ENCODE measurements at places on chromosomes 7 and 10. TPM values are rescaled to one million over a fixed set of nuclear protein-coding genes. Genes with fewer than 3 reads are reported as not detected.

DNA sequence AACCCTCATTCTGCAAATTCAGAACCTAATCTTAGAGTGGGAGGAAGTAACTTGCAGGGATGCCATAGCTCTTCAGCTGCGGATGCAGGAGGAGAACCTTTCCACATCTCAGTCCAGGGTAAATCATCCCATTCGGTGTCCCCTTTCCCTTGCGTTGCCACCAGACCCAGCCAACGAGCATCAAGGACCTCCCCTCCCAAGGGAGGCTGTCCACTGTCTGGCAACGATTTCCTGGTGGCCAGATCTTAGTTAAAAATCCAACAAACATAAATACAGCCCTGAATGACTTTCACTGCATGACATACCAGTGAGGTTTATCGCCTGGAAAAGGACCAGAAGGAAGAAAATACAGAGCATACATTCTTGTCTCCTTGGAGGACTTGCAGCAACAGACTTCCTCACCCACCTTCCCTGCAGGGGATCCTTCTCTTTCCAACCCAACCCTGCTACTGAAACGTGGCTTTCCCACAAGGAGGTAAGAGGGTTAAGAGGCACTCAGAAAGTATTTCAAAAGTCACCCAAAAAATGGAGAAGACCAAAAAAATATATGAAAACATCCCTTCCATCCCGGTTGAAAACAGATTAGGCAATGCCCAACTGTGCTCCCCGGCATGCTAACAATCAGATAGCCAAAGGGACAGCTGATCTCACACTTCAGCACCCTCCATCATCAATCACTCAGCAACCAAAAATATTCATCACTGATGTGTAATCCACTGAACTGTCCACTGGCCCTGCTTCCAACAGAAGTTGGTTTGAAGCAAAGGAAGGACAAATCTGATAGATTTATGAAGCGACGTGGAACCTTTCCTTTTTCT, 206.6 kb downstream of the TNS3 start:
- DNase-seq = no peak

DNA sequence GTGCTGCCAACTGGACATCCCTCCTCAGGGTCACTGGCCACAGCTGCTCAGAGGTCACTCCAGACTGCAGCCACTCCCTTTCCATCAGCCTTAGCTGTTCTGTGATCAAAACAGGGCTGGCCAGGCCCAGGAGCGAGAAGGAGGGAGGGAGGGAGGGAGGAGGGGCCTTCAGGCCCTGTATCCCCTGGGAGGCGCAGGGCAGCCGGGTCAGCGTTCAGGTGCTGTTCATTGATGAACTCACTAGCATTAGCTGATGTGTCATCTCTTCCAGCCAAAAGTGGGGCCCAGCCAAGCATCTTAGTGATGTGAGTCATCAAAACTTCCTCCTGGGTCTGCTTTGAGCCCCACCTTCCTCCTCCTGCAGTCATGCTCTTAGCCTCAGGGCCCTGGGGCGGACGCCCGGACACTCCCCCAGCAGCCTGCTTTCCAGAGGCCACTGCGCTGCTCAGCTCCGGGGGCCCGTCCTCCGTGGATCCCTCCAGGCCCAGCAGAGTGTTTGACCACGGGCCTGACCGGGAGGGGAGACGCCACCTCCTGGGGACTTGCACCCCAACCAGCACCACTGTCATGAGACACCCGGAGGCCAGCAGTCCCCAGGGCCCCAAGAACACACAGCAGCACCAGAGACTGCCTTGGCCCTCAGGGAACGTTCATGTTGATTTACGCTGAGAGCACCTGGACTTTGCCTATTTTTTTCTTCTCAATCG, 149.2 kb downstream of the PRKAG2 start:
- DNase-seq = peak; percentile 88

DNA sequence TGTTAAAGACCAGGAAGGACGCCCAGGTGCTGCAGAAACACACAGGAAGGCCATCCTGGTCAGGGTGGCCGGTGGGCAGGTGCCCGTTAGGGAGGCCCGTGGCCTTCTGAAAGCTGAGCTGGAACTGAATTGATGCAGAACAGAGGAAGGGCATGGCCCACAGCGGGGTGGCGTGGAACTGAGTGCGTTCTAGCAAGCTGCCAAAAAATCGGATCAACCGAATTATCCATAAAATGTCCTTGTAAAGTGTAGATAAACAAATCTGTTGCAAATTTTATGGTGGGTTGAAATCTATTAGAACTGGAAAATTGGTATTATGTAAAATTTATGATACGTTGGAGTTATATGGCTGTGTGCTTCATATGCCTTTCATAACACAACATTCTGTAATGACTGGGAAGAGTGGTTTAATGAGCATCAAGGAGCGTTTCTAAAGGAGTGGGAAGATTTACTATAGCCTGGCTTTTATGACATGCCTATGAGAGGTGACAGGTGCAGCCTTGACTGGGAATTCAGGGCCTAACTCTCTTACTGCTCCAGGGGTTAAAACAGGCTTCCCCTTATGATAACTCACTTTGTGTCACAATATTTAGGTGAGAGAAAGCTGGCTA, 108.1 kb downstream of the GPR26 start:
- no peak for DNase-seq

GRCh38 chr7:156475666-156476065, 164.9 kb upstream of the RNF32 start:
- DNase-seq = no peak

GRCh38 chr10:83760142-83760541, 379.2 kb upstream of the GHITM start:
- no peak for DNase-seq

DNA sequence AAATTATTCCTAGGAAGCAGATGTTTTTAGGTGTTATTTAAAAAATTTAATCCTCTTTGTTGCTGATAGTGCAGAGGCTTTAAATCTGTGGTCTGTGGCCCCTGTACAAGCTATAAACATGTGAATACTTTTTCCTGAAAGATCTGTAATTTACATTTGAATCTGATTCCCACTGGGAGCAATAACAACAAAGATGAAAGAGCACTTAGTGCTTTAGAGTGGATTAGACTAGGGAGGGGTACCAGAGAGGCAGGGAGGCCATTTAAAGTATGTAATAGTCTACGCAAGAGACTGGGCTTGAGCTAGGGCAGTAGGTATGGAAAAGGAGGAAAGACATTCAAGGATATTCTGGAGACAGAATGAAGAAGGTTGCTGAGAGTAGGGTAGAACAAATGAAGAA, 19.1 kb downstream of the BTRC start:
- no peak for DNase-seq

GRCh38 chr7:117446220-117446815, 19.0 kb upstream of the ASZ1 start:
- no peak for DNase-seq

GRCh38 chr7:27161721-27162560, 3.4 kb downstream of the HOXA9 start:
- peak; percentile 54 for DNase-seq

DNA sequence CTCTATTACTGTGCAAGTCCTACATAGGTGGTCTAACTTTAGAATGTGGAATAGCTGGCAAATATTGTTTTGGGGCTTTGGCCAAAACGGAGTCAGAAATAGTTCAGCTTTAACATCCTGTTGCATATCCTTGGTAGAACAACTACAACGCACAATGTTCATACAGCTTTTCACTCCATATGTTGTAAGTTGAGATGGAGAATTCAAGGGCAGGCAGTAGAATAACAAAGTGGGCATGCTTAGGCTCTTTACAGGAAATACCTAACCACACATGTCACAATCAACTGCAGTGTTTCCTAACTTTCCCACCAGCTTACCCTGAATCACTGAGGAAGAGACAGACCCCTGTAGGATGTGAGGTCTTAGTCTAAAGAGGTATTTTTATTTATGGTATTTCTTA, 122.3 kb downstream of the PPP1R3A start:
- DNase-seq = no peak

DNA sequence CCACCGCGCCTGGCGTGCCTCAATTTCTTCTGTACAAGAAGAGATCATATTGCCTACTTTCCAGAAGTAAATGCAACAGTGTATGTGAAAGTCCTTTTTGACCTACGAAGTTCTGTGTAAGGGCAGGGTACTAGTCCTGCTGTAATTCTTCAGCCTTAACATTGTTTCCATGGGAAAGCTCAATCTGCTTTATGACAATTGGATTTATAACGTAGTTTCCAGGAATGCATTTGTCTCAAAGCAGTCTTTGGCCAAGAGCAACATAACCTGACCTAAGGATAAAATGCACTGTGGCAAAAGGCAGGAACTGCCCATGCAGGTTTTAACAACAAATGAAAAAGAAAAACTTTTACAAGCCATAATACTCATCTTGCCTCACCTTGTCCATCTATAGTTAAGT, 108.1 kb upstream of the PODXL start:
- no peak for DNase-seq

- no peak for DNase-seq
Measured at GRCh38 chr10:35693800-35694199, 51.7 kb upstream of the FZD8 start.

DNA sequence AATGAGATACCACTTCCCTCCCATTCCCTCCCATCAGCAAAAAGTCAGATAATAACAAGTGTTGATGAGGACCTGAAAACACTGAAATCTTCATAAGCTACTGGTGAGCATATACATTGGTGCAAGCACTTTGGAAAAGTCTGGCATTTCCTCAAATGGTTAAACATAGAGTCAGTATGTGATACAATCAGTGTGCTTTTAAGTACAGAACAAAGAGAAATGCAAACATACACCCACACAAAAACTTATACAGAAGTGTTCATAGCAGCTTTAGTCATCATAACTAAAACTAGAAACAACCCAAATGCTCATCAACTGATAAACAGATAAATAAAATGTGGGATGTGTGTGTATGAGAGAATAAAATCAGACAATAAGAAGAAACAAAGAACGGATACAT, 261.9 kb downstream of the ELMO1 start:
- DNase-seq = no peak

DNA sequence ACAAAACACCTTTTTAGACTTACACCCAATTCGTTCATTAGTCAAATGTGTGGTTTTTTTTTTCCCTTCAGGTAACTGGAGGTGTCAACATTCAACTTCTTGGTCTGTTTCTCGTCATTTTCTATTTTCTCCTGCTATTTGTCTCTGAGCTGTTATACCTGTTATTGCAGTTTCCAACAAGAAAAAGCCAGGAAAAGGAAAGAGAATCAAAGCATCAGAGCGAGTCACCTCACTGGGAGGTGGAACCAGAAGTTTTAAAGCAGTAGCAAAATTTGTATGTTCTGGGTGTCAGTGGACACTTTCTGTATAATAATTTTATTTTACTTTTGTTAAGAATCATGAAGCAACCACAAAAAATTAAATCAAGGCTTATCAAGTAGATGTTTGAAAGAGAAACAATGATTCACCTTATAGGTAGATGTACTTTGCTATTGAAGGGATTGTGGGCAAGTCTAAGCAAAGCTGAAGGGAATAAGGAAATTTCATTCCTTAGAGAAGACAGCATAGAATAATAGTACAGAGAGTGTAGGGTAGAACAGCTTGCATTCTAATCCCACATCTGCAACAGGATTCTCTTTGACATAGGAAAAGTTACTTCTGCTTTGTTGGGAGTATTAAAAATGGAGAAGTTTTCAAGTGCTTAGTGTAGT, 675.8 kb downstream of the PCDH15 start:
- no peak for DNase-seq

GRCh38 chr7:44977959-44978335, 868 bp downstream of the MYO1G start:
- DNase-seq = peak; percentile 64

DNA sequence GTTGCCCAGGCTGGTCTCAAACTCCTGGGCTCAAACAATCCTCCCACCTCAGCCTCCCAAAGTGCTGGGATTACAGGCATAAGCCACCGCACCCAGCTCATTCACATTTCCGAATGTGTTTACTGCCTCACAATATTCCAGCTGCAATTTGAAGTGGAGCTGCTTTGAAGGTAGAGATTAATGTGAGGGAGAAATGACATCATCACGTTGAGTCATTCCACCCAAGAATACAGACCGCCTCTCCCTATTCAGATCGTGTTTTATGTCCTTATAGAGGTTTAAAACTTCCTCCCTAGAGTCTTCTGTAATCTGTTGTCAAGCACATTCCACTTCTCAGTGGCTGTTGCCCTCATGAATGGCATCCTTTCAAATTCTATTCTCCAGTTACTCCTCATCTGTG, 100.4 kb upstream of the PDGFA start:
- DNase-seq = no peak

GRCh38 chr10:120456143-120456625, 843 bp upstream of the PLPP4 start:
- peak; percentile 67 for DNase-seq

- no peak for DNase-seq
Measured at GRCh38 chr7:8391353-8392062, 41.9 kb upstream of the NXPH1 start.

DNA sequence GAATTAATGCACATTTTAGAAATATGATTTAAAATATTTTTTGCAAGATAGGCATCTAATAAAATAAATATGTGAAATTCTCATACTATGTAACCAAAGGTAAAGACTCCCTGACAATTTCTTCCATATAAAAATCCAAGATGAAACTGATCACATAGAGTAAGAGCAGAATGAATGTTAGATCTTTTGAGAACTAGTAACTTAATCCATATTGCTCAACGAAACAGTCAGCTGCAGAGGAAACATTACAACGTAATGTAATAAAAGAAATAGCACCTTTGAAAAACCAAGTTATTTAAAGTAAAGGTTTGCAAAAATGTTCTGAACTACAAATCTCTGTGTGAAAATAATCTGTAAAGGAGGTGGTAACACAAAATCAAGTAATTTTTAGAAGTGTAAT, 28.8 kb downstream of the HACD1 start:
- no peak for DNase-seq

DNA sequence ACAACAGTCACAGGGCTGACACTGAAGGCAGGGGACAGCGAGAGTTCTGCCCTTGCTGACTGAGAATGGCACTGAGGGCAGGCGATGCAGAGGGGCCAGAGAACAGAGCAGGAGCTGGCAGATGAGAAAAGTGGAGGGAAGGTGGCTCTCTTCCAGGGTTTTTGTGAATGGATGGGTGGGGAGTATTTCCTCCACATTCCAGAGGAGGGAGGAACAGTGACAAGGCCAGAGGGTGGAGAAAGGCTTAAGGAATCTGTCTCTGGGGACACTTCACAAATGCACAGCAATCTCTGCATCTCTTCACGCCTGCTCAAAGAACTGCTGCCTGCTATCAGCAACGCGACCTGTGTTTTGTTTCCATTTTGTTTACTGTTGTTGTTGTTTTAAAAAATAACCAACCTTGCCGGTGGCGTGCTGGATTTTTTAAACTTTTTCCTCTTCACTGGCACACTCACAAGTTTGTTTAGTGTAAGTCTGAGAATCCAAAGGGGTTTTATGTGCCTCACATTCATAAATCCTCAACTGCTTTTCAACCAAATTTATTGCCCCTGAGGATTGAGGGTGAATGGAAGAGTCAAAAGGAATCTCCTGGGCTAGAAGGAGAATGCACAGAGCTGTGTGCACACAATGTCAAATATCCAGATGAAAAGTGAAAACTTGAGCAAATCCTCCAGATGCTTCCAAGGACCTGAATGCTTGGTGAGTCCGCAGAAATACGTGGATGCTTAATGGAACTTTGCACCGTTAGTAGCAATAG, 129.3 kb downstream of the GLI3 start:
- no peak for DNase-seq

The LRRC18 gene
- not detected for total RNA-seq

The EMX2 gene
- 0.09 TPM for total RNA-seq

The HOXA9 gene
- total RNA-seq = not detected

The EVX1 gene
- total RNA-seq = not detected

The DOCK1 gene
- total RNA-seq = 37.5 TPM

The FKBP9 gene
- 262 TPM for total RNA-seq

The BTBD16 gene
- total RNA-seq = 0.91 TPM

The NOD1 gene
- 24.7 TPM for total RNA-seq

The PTPRZ1 gene
- 7.2 TPM for total RNA-seq

The CNTNAP2 gene
- 0.44 TPM for total RNA-seq
